Motor neuron (in vitro differentiated cells): ENCODE measurements at places on chromosomes 13 and 19. TPM values are rescaled to one million over a fixed set of nuclear protein-coding genes. Genes with fewer than 3 reads are reported as not detected.

The ATP4B gene
- total RNA-seq, result 0.14 and 0.45 TPM in 2 replicates

The CYSLTR2 gene
- total RNA-seq, result 0.11 and 0.21 TPM in 2 replicates

The NDFIP2 gene
- 27.0 and 28.1 TPM in 2 replicates for total RNA-seq

The ANKLE1 gene
- 0.90 and 2.5 TPM in 2 replicates for total RNA-seq

DNA sequence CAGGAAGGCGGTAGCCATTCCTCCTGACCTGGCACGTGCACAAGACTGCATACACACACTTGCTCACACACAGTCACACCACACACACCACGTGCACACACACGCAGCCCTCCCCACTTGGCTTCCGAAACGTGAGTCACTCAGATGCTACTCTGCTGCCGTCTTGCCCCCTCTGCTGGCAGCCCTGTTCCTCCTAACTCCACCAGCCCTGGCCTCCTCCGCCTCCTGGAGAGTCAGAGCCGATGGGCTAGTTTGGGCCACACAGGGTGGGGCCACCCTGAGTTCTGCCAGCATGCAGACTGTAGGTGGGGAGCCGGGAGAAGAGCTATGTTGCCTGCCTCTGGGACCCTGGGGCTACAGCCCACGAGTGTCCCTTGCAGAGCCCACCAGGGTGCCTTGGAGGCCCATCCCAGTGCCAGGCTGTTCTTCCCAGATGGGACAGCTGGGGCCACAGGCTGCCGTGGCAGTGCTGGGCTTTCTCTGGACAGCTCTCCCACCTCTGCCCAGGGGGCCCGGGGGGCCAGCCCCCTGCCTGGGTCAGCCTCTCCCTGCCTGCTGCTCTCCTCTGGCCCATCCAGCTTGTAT is 12.1 kb downstream of the PIN1 start:
- peak; percentile 44 for ATAC-seq

DNA sequence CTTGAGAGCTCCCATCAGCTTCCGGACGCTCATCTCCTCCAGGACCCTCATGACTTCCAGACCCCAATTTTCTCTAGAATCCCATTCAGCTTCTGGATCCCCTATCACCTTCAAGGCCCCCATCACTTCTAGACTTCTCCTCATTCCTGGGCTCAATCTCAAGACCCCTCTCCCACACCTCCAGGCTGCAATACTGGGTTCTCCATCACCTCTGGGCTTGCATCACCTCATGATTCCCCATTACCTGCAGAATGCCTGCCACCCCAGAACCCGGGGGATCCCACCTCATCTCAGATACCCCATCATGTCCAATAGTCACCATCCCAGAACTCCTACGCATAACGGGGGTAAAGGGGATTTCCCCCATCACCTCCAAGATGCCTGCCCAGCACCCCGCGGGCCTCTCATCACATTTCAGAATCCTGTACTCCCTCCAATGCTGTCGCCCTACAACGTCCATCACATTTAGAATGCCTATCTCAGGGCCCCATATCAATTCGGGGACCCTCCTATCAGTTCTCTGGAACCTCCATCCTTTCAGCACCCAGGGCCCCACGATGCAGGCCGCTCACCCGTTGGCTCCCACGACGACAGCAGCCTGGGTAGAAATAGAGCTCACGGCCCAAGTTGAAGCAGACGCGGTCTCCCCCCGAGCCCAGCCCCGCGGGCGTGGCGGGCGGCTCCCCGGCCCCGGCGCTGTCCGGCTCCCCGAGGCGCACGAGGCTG is 738 bp downstream of the DMWD start:
- ATAC-seq, result peak; percentile 50

- no peak for ATAC-seq
These were observed 1.3 kb downstream of the PGLYRP1 start for GRCh38 chr19:46021531-46022041.

GRCh38 chr19:44005973-44006372 is 3.2 kb downstream of the ZNF230 start:
- ATAC-seq, result no peak

GRCh38 chr19:46659151-46660007 is 1.6 kb downstream of the DACT3 start:
- ATAC-seq, result no peak

- no peak for ATAC-seq
These were observed 63.1 kb downstream of the ATP11A start for GRCh38 chr13:112752711-112753541.
